T-helper 1 cell (primary cell): ENCODE measurements at places on chromosomes 5 and 9.

DNA sequence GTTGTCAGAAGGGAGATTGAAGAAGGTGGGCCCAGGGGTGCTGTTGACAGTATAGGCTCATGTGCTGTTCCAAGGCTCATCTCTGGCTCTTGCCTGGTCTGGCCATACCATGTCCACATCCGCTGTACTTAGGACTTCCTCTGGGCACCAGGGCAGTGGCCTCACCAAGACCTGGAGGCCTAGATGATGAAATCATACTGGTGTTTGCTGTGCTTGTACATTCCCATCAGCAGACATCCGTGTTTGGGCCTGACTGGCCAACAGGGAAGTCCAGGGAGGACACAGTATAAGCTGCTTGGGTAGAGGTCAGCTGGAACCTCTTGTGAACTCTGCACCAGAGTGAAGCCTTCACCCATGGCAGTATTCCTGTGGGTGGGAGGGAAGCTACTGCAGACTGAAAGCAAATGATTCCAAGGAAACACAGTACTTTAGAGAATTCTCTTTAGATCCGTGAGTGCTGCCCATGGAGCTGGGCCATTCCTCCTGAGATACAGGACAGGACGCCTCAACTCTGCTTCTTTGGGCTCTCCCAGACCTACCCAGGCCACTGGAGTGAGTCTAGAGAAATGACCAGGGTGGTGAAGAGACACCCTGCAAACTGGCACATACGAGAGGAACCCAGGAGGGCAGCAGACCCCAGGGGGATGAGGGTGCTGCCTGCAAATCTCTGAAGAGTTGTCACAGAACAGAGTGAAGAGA lies 22.5 kb downstream of the POLR1E start:
- no peak for DNase-seq

DNA sequence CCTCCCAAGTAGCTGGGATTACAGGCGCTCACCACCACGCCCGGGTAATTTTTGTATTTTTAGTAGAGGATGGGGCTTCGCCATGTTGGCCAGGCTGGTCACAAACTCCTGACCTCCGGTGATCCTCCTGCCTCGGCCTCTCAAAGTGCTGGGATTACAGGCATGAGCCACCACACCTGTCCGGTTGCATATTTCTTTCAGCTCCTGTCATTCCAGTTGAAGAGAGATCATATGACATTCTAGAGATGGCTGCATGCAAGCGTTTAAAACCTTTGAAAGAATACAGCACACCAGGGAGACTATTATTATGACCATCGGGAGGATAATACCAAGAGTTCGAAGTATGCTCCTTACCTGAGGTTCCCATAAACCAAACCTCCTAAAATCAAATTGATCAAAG lies 9.6 kb upstream of the NIM1K start:
- no peak for DNase-seq

DNA sequence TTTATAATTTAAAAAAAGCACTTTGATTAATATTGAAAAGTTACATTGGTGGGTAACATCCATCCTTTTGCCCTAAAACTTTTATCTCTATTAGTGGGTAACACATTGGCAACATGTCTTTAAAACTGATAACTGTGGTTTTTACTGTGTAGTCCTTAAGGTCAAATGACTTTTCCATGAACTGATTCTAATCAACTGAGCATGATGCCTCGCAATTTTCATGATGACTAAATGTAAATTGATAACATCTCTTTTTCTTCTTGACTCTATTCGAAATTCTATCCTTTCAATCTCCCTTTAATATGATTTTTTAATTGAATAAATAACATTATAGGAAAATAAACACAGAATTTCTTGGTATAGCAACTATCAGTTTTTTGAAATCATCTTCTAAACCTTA lies 6.3 kb upstream of the IL5 start:
- DNase-seq = no peak

DNA sequence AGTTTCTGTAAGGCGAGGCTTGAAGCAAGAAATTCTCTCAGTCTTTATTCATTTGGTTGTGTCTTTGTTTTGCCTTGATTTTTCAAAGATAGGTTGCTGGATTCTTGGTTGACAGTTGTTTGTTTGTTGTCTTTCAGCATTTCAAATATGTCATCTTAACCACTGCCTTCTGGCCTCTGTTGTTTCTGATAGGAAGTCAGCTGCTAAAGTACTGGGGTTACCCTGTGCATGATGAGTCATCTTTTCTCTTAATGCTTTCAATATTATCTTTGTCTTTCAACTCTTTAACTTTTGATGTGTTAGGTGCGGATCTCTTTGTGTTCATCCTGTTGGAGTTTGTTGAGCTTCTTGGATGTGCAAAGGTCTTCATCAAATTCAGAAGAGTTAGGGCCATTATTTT lies 1571.3 kb downstream of the MAT2B start:
- no peak for DNase-seq

- no peak for DNase-seq
Observed at GRCh38 chr5:163658702-163659567, 153.5 kb downstream of the MAT2B start.

- DNase-seq = no peak
Observed at GRCh38 chr5:5588386-5588785, 165.9 kb downstream of the ICE1 start.

GRCh38 chr5:113546703-113547183 lies 33.2 kb downstream of the YTHDC2 start:
- DNase-seq = no peak

DNA sequence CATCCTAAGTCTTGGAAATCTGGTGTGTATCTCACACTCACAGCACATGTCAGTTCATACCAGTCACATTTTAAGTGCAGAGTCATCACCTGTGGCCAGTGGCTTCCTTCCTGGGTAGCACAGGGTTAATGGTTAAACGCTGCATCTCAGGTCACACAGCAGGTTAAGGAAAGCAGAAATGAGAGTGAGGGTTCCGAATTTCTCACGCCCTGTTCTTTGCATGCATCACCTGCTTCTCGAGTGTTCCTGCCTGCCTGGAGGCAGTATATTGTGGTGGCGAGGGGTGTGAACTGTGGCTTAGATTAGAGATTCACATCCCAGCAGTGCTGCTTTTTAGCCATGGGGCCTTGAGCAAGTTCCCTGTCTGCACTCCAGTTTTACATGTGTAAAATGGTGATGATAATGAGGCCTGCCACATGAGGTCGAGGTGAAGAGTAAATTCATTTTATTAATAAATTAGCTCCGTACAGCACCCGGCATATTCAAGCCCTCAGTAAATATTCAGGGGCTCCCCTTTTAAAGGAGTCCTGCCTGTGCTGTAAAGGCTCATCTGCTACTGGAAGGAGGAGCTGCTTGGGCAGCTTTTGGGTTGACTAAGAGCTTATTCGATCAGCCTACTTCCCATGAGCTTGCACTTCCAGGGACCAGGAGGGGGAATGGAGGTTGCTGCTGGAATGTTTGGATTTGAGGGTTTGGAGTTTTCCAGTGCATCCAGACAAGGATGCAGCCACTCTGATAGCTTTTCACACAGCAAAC lies 61.1 kb upstream of the SAP30L start:
- DNase-seq = peak; percentile 17

GRCh38 chr5:87899721-87900131 lies 368.9 kb downstream of the TMEM161B start:
- no peak for DNase-seq

- no peak for DNase-seq
Observed at GRCh38 chr5:24621792-24622191, 23.0 kb downstream of the CDH10 start.
